Stimulated activated CD8-positive, alpha-beta memory T cell treated with anti-CD3 and anti-CD28 coated beads, Interleukin-12 subunit alpha, Interleukin-12 subunit beta, amount 100 ng/mL, for 4 hours (primary cell): ENCODE measurements at places on chromosomes 3 and 15.
A peak's percentile ranks its signal among the peaks of the same experiment; 100 is the strongest.

DNA sequence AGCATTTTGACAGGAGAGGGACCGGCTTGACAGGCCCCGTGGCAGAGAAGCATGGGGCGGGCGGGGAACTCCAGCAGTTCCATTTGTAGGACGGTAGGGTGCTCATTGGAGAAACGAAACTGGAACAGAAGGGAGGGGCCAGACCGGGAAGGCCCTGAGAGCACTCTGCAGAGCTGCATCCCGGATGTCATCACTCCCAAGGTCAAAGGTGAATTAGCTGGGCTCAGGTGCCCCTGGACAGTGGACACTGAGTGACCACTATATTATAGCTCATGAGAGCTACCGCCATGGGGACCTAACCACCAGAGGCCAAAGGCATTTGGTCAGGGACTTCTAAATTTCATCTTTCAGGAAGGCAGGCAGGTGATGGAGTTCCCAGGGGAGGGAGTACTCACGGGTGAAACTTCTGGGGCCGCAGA lies 7.3 kb downstream of the CSRNP1 start:
- DNase-seq: no peak

DNA sequence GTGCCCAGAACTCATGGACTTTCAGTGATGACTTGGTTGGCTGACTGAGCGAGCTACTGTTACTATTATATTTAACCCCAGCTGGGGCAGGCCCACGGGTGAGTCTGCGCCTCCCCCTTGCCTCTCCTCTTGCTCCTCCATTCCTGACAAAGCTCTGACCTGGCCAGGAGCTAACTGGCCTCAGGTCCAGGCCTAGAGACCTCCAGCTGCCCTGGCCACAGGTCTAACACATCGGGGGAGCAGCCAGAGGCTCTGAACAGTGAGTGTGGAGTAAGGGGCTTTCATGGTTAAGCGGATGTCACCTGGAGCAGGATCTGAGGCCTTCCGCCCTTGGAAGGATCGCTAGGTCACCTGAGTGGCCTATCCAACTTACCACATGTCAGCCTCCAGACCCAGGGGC lies 96.3 kb upstream of the HERC1 start:
- DNase-seq: no peak

- DNase-seq: no peak
These were observed 19.9 kb downstream of the RBP2 start for GRCh38 chr3:139456386-139456785.

- no peak for DNase-seq
These were observed 125.8 kb downstream of the KBTBD8 start for GRCh38 chr3:67123914-67124313.

DNA sequence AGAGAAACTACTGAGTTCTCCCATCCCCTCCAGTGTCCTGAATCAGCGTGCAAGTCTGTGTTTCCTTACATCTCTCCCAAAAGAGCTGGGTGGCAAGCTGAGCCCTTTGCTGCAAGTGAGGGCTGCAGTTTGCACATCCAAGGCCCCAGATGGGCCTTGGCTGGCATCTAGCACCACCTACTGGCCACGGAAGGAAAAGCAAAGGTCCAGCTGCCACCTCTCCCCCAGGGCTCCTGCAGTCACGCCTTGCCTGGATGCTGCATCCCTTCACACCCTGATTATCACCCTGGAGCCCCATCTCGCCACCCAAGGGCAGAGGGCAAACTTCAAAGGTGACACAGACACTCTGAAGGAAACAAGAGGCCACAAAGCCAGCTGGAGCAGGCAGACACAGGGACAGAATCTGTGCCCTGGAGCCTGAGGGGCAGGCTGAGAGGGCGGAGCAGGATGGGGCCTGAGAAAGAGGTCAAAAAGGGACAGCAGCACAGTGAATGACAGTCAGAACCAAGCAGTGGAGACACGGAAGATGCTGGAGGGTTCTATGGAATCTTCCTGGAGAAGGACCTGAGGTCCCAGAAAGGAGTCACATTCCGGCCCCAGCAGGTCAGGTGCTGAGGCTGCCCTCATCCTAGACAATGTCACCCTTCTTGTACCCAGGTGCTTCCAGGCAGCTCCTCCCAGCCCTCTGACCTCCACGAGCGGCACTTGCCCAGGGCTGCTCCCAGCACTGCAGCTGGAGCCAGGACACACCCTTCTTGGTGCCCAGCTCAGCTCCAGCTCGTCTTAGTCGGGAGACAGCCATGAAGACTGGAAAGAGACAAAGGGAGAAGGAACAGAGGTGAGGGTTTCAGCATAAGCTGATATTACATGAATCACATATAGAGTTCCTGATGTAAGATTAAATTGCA lies 18.3 kb upstream of the NTRK3 start:
- peak; percentile 10 for DNase-seq

GRCh38 chr15:89495638-89496145 lies 691 bp downstream of the RHCG start:
- DNase-seq: no peak

- DNase-seq: no peak
These were observed 8.7 kb downstream of the DCUN1D1 start for GRCh38 chr3:182971637-182972036.

GRCh38 chr15:69652293-69652692 lies 199.7 kb downstream of the RPLP1 start:
- no peak for DNase-seq

- no peak for DNase-seq
These were observed 17.2 kb upstream of the SPG21 start for GRCh38 chr15:65006876-65007275.

- DNase-seq: no peak
These were observed 304.0 kb downstream of the UACA start for GRCh38 chr15:70459312-70459711.

DNA sequence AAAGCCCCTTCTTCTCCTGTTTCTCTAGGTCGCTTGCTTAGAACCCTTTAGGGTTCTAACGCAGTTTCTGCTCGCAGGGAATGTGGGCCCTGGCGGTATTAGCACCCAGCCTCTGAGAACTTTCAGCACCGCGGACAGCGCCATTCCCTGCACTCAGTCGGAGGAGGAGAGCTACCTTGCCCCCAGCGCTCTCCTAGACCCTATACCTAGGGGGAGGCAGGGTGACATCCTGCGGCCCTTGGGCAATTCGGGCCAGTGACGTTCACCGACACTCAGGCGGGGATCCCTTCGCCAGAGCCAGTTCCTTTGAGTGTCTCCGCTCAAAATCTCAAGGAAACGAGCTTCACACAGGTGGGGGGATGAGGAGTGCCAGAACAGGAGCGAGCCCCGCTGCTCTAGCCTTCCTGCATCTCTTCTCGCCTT lies 1.3 kb downstream of the SLC7A14 start:
- DNase-seq: no peak

DNA sequence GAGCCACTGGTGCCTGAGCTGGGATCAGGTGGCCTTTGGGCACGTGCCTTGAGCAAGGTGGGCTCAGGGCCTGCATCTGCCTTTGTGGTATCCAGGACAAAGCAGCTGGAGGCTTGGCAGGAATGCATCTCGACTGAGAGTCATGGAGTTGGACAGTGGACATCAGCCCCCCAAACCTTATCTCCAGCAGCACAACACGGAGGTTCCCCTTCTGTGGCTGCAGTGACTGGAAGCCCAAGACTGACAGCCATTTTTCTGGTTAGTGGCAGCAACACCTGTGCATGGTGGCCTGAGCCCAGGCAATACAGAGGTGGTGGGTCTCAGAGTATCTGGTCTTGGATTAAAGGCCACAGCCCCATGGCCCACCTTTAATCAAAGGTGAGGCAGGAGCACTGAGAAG lies 27.8 kb upstream of the TSEN2 start:
- DNase-seq: no peak

- DNase-seq: no peak
These were observed 1560.4 kb upstream of the GBE1 start for GRCh38 chr3:83321891-83322290.

DNA sequence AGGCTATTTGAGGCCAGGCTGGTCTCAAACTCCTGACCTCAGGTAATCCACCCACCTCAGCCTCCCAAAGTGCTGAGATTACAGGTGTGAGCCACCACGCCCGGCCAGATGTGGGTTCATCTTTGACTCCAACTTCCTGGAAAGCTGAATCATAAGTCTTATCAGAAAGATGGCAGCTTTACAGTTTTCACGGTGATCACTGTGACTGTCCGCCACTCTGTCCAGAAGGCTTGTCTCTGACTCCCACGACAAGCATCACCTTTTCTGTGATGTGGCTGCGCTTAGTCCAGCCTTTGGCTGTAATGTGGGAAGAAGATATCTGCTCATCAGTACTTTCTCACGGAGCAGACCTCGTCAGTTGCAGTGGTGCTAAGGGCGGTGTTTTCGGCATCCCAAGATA lies 527.7 kb downstream of the GABRG3 start:
- DNase-seq: no peak

- DNase-seq: no peak
These were observed 111.2 kb downstream of the EOMES start for GRCh38 chr3:27610800-27611525.

DNA sequence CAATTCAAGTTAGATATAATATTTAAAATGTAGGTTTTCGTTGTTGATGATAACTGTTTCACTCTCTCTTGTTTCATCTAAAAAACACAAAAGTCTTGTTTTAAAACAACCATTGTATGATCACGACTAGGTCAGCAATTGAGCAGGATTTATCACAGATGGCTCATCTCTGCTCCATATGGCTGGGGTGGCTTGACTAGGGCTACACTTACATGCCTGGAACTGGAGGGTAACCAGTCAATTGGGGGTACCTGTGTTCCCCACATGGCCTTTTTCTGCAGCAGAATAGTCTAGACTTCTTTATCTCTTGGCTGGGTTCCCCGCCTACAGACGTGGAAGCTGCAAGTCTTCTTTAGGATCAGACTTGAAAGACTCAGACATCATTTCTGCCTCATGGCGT lies 103.9 kb downstream of the ARPP21 start:
- no peak for DNase-seq

GRCh38 chr3:19473971-19474580 lies 325.8 kb downstream of the KCNH8 start:
- DNase-seq: no peak

DNA sequence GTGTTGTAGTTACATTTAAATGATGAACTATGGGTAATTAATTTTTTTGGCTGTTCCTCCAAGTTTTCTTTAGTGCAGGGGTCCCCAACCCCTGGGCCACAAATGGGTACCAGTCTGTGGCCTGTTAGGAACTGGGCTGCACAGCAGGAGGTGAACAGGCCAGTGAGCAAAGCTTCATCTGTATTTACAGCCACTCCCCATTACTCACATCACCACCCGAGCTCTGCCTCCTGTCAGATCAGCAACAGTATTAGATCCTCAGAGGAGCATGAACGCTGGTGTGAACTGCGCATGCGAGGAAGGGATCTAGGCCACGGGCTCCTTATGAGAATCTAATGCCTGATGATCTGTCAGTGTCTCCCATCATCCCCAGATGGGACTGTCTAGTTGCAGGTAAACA lies 75.9 kb upstream of the RPL35A start:
- DNase-seq: no peak

- DNase-seq: no peak
These were observed 767 bp downstream of the AP3S2 start for GRCh38 chr15:89893027-89893426.

- no peak for DNase-seq
These were observed 4.4 kb downstream of the GATA2 start for GRCh38 chr3:128488636-128488990.

DNA sequence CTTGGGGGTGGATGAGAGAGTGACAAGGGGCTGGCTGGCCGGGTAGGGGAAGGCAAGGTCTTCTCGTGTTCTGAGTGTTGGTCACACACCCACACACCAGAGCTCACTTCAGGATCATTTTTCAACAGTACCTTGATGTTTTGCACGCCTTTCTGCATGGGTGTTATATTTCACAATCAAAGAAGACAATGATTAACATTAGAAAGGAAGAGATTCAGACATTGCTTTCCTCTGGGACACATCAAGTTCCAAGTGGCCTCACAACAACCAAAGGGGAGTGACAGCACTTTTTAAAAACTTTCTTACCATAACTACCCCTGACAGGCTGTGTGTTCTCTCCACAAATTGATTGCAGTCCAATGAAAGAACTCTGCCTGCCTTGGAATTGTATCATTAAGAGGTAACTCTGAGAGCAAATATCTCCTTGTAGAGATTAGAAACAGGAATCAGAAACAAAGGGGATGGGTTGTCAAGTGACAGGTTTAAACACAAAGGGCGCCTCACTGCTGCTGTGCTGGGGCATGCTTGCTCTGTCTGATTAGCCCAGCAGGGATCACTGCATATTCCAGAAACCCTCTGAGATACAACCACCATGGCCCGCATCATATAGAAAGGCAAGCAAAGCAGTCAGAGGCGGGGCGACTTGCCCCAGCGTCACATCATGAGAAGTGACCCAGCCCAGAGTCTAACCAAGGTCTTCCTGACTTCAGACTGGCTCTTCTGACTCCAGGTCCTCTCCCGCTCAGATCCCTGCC lies 230.8 kb downstream of the FEZF2 start:
- DNase-seq: no peak

DNA sequence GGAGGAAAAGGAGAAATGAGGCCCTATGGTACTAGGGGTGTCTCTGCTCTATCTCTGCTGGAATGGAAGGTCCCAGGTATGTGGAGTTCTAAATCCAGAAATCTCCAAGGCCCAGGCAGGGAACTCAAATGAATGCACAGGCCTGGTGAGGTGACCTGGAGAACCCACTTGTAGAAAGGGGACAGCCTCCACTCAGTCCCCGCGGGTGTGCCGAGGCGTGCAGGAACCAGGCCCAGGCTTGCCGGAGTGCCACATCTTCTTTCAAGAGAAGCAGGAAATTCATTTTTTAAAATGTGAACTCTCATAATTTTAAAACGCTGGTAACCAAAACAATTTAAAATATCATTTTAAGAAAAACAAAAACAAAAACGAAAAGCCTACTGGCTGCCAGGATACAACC lies 32.2 kb upstream of the ADCY5 start:
- DNase-seq: no peak

DNA sequence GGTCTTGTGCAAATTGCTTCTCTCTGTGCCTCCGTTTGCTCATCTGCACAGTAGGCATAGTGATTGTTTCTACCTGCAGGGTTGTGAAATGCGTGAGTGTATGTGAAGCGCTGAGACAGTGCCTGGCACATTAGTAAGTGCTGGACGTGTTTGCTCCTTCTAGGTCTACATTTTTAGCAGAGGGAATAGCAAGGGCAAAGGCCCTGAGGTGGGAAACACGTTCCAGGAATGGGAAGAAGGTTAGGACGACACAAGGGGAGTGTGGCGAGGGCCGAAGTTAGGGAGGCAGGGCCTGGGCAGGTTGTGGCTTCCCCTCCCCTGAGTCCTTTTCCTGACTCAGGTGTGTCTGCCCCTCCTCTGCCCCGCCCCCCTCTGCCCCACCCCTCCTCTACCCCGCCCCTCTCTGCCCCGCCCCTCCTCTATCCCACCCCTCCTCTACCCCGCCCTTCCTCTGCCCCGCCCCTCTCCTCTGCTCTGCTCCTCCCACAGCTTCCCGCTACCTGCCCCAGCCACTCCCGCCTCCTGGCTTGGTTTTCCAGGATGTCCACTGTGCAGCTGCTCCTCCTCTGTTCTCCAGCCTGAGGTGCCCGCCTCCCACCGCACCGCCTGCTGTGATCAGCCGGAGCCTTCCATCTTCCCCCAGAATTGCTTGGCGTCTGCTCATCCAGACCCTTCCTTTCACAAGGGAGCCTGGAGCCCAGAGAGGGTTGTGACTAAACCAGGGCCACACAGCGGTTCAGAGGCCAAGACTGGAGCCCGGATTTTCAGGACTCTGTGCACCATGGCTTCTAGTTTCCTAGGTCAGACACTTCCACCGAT lies 31.1 kb upstream of the SMAD6 start:
- no peak for DNase-seq
